Esophagus muscularis mucosa (tissue), 4 donors: ENCODE measurements at places on chromosomes 16 and 17. TPM values are rescaled to one million over a fixed set of nuclear protein-coding genes. Genes with fewer than 3 reads are reported as not detected.

DNA sequence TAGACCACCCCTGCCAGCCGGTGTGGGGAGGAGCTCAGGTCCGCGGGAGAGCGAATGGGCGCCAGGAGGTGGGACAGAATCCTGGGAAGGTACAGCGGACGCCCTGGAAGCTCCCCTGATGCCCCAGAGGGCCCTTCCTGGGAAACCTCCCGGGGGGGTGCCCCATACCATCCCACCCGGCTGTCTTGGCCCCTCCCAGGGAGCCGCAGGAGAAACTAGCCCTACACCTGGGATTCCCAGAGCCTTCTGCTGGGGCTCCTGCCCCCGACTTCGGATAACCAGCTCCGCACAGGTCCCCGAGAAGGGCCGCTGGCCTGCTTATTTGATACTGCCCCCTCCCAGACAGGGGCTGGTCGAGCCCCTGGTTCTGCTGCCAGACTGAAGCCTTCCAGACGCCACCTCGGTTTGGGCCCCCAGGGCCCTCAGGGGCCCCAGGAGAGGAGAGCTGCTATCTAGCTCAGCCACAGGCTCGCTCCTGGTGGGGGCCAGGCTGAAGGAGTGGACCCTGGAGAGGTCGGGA lies 3.0 kb upstream of the CBX4 start:
- DNase-seq, result no peak

DNA sequence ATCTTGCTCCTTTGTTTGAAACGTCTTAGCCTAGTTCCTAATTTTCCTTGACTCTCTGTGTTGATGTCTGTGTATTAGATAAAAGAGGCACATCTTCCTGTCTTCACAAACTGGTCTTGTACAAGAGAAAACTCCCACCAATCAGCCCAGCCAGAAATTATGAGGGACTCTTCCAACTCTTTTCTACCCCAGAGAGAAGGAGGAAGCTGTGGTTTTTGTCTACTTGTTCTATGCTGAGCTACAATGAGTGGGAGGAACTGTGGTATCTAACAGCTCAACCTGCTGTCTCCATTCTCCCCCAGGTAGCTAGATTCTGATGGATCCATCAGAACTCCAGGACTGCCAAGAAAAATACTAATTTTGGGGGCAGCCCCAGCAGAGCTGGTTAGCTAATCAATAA lies 392.5 kb downstream of the HS3ST3B1 start:
- no peak for DNase-seq

DNA sequence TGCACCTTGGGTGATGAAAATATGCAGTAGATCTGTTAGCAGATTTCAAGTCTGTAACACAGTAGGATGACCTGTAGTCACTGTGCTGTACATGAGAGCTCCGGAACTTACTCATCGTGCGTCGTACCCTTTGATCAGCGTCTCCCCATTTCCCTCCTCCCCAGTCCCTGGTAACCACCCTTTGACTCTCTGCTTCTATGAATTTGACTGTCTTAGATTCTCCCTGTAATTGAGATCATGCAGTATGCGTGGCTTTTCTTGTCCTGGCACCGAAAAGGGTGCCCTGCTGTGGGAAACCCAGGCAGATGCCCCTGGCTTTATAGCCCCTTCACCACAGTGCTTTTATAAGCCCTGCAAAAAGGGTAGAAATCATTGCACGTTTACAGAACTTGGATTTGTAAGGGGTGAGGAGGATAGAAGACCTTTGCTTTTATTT lies 20.5 kb downstream of the CLEC16A start:
- DNase-seq, result no peak

The KCTD13 gene
- total RNA-seq, result 20.1 TPM

The TMEM92 gene
- total RNA-seq, result not detected
